ENCODE measurements at places on chromosomes 13 and 19.

DNA sequence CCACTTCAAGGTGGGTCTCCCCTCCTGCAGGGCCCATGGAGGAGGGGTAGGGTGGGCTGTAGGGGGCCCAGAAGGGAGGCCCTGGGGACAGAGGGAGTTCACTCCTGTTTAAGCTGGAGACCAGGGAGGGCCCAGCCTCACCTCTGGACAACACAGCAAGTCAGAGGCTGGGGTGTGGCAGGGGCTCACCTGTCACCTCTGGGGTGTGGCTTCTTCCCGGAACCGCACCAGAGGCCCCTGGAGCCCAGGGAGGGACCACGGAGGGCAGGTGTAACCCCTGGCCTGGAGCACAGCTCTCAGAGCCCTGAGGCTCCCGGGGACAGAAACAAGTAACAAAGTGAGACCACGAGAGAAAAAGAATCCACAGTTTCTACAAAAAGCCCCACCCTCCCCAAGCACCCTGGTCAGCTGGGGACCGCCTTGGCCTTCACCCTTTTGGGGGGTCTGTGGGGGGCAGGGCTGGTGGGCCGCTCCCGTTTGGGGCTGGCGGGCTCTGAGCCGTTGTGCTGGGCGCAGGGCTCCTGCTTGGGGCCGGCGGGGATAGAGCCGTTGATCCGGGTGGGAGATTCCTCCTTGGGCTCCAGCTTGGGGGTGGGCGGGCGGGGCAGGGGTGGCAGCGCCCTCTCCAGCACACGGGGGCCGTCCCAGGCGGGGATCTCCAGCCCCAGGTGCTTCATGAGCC is 8.0 kb downstream of the SIRT6 start:
- no peak for DNase-seq

GRCh38 chr19:46441866-46442265 is 13.1 kb upstream of the PNMA8C start:
- DNase-seq = no peak

GRCh38 chr19:48487948-48488347 is 18.8 kb downstream of the CYTH2 start:
- peak; percentile 53 for DNase-seq

GRCh38 chr13:23354520-23354919 is 79.0 kb downstream of the SACS start:
- no peak for DNase-seq

DNA sequence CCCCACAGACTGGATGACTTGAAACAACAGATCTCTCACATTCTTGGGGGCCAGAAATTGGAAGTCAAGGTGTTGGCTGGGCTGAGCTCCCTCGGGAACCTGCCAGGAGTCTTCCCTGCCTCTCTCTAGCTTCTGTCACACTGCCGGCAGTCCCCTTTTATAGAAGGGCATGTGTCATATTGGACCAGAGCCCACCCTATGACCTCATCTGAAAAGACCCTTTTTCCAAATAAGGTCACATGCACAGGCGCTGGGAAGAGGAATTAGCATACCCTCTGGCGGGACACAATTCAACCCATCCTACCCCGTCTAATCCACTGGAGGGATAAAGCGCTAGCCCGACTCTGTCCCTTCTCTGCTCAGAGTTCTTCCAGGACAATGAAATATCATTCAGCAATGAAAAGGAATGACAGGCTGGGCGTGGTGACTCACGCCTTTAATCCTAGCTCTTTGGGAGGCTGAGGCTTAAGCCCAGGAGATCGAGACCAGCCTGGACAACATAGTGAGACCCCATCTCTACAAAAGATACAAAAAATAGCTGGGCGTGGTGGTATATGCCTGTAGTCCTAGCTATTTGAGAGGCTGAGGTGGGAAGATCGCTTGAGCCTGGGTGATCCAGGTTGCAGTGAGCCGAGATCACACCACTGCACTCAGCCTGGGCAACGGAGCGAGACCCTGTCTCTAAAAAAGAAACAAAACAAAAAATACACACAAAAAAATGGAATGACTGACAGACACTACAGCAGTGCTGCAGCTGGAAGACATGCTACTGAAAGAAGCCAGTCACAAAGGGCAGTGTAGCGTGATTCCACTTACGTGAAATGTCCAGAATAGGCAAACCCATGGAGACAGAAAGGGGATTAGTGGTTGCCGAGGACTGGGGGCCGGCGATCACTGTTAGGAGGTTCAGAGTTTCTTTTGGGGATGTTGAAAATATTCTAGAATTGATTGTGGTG is 28.5 kb downstream of the MEIS3 start:
- no peak for DNase-seq

DNA sequence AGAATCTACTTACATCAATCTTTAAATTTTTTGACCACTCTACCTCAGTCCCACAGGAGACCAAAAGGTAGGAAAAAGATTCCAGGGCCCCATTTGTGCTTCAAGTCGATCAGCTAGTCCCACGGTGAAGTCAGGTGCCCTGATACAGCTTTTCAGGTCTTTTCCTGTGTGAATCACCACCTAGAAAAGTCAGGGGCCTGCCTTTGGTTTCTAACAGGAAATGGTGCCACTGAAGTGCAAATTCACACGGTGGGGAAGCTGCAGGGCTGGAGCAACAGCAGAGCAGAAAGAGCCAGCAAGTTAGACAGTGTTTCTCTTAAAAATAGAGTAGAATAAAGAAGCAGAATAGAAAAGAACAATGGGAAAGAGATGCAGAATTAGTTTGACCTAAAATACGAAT is 107.5 kb downstream of the KLF12 start:
- no peak for DNase-seq

DNA sequence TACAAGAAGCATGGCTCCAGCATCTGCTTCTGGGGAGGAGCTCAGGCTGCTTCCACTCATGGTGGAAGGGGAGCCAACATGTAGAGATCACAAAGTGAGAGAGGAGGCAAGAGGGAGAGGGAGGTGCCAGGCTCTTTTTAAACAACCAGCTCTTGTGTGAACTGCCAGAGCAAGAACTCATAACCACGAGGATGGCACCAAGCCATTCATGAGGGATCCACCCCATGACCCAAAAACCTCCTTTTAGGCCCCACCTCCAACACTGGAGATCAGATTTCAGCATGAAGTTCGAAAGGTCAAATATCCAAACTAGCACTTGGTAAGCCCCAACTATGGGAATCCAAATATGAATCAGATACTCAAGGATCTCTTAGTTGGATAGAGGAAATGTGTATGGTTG is 131.2 kb downstream of the RXFP2 start:
- DNase-seq = no peak

DNA sequence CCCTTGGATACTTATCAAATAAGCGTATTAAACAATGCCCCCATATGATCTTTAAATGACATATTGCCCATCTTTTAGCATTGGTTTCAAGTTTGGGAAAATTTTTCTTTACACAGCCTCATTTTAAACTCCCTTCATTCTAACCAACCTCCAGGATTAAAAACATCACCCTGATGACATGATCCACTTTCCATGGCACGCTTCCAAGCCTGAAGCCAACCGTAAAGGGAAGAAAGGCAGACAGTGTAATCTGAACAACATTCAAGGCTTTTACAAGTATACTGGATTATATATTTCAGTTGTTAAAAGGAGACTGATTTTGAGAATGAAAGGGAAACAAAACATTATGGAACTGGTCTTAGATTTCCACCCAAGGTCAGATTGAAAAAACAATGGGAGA is 1721.9 kb downstream of the OLFM4 start:
- no peak for DNase-seq

GRCh38 chr13:24356837-24357236 is 47.5 kb downstream of the C1QTNF9 start:
- DNase-seq = no peak

DNA sequence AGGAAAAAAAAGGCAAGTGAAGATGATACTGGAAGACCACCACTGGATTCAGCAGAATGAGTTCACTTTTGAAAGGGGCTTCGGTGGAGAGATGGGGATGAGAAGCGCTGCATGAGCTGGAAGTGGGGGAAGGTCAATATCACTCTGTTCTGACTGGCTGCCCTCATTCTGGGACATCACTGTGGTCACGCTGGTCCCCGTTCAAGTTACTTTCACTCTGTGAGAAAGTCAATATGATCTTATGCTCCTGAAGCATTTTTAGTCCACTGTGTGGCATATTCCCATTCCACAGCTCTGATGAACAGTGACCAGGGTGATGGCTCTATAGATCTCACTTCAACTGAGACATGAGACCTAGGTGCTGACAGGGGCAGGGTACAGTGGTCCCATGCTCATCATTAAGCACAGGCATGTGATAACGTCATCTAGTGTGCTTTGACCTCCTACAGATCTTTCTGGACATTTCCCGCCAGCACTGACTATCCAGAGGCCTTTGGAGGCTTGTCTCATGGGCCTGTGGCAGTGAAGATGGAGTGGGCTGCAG is 40.2 kb upstream of the GPR183 start:
- DNase-seq = no peak

DNA sequence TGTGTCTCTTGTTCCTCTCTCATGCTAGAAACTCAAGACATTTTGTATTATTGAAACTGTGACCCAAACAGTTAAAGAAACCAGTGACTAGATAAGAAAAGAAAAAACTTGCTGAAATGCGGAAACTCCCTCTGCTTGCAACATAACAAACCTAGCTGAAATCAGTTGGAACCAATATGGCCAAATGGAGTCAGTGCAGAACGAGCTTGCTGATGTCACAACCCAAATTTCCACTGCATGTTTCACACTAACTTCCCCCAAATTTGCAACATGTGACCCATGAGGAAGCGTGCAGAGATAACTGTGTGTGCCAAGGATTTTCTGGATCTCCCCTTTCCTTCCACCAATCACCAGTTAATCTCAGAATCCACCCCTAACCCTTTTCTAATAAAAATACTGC is 208.0 kb downstream of the DLEU7 start:
- no peak for DNase-seq

Data from hematopoietic multipotent progenitor cell treated with erythropoietin and hydrocortisone succinate and interleukin-3 and kit ligand, for 15 days (in vitro differentiated cells).